AG10803 (cell line): ENCODE measurements at places on chromosomes 2 and 18.

DNA sequence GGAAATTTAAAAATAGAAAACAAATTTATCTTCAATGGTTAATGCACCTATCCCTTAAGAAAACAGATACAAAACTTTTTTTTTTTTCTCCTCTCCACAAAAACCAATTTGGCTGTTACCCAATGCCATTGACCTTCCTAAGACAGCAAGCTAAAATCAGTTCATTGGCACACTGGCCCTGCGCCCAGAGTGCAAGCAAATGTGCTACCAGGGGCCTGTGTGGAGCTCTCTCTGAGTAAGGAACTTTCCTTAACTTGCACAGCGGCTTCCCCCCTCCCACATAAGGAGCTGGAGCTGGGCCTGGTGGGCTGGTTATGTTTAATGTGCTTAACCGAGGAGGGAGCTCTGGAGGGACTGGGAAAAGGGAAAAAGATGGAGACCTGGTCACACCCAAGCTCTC is 17.6 kb upstream of the POU3F3 start:
- no peak for DNase-seq

- DNase-seq, result no peak
Measured at GRCh38 chr2:232014681-232015080, 53.2 kb downstream of the DIS3L2 start.

GRCh38 chr2:2333076-2333475 is 2.0 kb upstream of the MYT1L start:
- no peak for DNase-seq

- no peak for DNase-seq
Measured at GRCh38 chr2:217941886-217942728, 60.7 kb downstream of the TNS1 start.

GRCh38 chr2:106044859-106045258 is 149.2 kb downstream of the UXS1 start:
- no peak for DNase-seq

DNA sequence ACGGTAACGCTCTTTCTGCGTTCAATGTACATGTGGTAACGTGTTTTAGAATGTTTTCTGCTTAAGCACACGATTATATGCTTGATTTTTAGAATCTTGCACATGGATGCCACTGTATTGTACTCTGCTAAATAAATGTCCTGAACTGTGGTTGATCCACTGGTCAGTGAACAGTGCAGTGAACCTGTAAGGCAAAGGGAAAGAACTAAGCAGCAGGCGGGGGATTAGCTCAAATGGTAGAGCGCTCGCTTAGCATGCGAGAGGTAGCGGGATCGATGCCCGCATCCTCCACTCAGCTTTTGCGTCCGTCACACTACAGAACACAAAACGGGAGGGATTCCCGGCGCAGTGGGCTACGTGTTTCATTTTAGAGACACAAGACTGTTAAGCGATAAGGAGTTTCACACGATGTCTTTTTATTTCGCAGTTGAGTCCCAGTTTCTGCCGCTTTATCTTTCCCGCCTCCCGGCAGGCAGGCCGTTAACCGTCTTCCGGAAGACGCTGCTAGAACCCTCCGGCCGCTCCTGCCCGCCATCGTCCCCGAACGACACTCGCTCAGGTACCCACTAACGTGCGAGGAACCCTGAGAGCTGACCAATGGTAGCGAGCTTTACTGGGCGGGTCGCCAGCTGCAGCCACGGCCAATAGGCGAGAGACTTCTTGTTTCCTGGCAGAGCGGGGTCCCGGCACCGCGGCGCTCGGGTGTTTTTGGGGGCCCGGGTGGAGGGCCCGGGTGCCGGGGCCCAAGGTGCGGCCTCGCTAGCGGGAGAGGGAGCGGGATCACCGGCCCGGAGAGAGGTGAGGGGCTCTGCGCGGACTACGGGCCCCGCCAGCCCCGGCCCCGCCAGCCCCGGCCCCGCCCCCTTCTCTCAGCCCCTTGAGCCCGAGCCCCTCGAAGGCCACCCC is at the start of gene AGBL5:
Gene AGBL5, plus strand, starts transcription at position 673 of the 906 bp plus-strand sequence. CDS start 1,291 bp downstream, outside the sequence.
- DNase-seq, result peak; percentile 89

DNA sequence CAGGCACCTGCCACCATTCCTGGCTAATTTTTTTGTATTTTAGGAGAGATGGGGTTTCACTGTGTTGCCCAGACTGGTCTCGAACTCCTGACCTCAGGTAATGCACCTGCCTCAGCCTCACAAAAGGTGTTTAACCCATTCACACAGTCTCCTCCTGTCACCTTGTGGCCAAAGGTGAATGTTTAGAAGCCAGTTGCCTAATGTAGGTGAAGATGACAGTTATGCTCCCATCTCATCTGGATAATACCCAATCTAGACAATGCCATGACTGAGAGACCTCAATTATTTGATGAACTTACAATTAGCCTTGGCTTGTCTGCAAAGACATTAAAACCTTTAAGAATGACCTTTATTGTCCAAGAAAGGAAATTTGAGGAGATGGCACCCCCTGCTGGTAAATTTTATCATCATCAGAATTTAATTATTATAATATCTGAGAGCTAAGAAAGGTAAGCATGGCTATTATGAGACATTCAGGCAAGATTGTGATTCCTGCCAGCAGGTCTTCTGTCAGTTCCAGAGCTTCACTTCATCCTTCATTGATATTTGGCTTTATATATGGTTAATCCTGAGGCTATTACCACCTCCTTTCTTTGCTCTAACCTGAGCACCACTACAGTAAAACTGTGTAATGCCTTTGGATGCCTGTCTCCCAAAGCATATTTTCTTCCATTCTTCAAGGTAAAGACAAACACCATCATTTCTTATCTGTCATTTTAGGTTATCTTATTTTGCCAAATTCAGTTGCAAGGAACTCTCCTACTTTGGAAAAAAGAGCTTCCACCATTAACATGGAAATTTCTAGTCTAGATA is 117.6 kb downstream of the FAM124B start:
- peak; percentile 26 for DNase-seq

DNA sequence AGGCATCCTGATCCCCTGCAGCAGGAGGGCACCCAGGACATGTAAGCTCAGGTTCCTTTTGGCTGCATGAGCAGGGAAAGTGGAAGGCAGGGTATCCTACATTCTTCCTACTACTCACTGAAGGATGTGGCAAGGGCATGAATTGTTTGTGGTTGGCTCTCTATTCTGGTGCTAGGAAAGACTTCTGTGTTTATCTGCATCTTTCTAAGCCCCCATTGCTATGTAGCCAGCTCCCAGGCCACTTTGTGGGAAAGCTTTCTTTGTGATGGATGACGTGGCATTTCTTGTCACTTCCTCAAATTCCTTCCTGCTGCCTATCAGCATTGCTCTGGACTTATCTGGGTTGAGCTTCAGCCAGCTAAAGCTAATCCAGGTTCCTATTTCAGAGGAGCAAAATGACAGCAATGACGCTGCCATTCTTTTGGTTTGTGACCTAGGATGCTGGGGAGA is 46.2 kb downstream of the MEIS1 start:
- peak; percentile 44 for DNase-seq

DNA sequence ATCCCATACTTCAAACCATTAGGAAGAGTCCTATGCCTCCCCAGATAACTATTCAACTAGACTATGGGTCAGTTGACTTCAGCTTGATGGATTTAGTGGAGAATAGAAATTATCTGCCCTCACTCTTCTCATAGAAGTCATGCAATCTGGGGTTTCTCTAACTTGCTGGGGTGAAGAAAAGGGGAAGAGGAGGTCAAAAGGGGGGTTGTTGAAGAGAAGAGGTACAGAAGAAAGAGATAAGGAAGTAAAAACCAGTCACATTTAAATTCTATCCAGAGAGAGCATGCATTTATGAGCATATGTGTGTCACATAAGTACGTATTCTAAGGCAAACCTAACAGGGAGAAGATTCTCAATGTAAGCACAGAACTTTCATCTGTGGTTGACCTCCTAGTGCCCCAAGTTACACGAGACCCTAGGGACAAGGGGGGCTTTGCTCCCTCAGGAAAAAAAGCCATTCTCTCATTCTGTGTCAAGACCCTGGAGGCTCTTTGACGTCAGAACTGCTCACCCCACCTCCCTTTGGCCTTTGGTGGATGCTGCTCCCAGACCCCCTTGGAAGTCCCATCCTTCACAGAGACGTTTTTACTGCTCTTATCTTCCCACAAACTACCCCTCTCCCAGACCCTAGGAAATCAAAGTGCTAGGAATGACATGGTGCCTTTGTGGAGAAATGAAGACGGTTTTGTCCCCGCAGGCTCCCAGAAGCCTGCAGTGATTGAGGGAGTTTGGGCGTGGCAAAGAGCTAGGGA is 236.8 kb upstream of the TNP1 start:
- no peak for DNase-seq

- DNase-seq, result no peak
Measured at GRCh38 chr2:67054728-67055127, 342.4 kb upstream of the ETAA1 start.

- DNase-seq, result peak; percentile 70
Measured at GRCh38 chr2:218406949-218407618, 7.4 kb downstream of the CTDSP1 start.

DNA sequence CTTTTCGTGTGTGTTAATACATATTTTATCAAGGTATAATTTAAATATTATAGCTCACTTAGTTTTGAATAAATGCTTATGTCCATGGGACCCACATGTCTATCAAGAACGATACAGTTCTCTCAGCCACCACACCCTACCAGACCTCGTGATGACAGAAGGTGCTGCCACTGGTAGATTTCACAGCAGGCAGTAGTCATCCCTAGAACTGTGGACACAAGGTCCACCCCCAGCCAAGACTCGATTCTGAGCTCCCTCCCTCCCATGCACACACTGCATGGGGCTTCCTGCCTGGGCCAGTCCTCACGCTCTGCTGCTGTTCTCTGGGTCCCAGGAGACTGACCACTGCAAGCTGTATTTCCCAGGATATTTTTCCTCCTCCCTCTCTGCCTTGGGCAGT is 26.5 kb upstream of the CREB1 start:
- DNase-seq, result peak; percentile 70

- no peak for DNase-seq
Measured at GRCh38 chr18:40235836-40236235, 1719.2 kb upstream of the PIK3C3 start.

DNA sequence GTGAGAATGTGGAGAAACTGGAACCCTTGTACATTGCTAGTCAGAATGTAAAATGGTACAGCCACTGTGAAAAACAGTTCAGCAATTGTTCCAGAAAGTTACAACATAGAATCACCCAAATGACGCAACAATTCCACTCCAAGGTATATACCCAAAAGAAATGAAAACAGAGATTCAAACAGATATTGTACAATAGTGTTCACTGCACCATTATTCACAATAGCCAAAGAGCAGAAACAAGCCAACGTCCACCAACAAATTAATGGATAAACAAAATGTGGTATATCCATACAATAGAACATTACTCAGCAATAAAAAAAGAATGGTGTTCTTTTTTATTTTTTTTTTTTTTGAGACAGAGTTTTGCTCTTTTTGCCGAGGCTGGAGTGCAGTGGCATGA is 10.9 kb downstream of the CLASP1 start:
- peak; percentile 34 for DNase-seq

DNA sequence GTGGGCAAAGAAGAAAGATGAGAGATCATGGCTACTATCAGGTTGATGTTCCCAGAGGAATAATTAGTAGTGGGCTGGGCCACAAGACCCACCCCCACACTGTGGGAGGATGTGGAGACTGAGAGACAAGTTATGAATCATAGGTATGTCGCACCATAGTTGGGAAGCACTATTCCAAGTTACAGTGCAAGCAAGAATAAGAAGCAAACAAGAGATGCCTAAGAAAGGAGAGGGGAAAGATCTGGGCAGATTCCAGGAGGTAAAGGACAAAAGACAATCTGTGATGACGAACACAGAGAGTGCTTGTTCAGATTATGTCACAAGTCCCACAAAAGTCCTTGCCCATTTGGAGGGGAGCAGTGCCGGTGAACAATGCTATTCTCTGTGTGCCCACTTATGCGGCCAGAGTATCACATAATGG is 56.6 kb downstream of the FAM228A start:
- no peak for DNase-seq

DNA sequence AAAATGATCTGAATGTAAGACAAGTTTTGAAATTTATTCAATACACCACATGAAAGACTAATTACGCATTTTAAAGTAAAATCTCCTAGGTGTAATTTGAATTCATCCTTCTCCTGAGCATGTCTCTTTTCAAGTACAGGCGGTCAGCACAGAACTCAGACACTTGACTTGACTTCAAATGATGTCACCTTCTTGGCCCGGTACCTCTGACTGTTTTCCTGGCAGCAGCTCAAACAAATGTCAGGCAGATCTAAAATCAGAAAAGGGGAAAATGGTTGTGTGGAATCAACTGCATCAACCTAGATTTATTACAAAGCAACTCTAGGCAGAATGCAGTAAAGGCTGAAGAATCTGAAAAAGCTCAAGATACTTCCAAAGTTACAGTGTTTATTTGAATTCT is 11.4 kb upstream of the PROKR1 start:
- DNase-seq, result no peak

DNA sequence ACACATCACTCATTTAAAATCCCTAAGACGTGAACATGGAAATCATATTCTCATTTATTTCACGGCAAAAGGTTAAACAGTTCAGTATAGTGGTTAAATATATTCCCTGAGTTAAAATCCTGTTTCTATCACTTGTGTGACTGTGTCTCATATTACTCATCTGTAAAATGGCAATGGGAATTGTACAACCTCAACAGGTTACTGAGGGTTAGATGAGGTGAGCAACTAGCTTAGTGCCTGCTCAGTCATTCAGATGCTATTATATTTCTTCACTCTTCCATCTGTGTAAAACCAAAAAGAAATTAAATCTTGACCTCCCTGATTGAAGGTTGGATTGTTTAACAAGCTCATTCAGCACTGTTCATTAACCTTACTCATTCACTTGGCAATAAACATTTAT is 212.4 kb upstream of the STK17B start:
- DNase-seq, result no peak

GRCh38 chr2:48195169-48195568 is 288.9 kb upstream of the FBXO11 start:
- no peak for DNase-seq

- no peak for DNase-seq
Measured at GRCh38 chr18:44961288-44961995, 280.8 kb downstream of the SETBP1 start.

GRCh38 chr18:22265838-22266237 is 96.4 kb downstream of the GATA6 start:
- no peak for DNase-seq

GRCh38 chr18:69401226-69401971 is 711 bp downstream of the DOK6 start:
- peak; percentile 26 for DNase-seq

GRCh38 chr2:7771781-7772180 is 854.6 kb downstream of the RNF144A start:
- DNase-seq, result no peak

GRCh38 chr18:58727776-58728500 is 56.7 kb downstream of the MALT1 start:
- DNase-seq, result peak; percentile 7

- DNase-seq, result peak; percentile 24
Measured at GRCh38 chr2:42105330-42106256, 57.8 kb downstream of the PKDCC start.

GRCh38 chr2:28394331-28394877 is 1.7 kb downstream of the FOSL2 start:
- DNase-seq, result peak; percentile 76

- DNase-seq, result no peak
Measured at GRCh38 chr2:108889907-108890306, 99.1 kb downstream of the EDAR start.

- no peak for DNase-seq
Measured at GRCh38 chr18:11751341-11752115, 62.5 kb downstream of the GNAL start.
